ENCODE measurements at places on chromosomes 11 and 22. TPM values are rescaled to one million over a fixed set of nuclear protein-coding genes. Genes with fewer than 3 reads are reported as not detected.

DNA sequence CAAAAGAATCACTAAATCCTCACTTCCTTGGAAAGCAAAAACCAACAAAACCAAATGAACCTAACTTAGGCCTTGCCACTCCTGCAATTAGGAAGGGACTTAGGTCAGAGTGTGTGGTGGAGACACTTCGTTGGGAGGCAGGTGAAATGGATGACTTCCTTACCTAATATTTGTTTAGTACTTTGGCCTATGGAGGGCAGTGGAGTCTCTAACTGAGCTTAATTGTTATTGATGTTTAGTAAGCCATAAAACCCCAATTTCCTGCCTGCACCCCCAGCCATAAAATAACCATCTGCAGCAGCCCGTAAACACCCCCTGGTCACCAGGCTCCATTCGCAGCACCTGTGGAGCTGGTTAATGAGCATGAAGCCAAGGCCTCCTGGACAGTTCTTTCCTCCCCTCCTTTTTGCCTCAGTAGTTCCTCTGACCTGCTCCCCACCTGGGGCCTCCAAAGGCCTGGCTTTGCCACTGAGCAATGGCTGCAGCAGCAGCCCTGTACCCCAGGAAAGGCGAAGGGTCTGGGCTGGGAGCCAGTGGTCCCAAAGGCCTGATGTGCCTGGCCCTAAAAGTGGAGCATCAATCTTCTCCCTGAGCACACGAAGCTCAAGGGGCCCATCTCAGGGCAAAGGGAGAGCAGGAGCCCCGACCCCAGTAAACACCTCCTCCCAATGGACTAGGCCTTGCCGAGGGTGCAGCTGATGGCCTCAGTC is 15.6 kb upstream of the SYT13 start:
- DNase-seq = no peak

- DNase-seq = no peak
Measured at GRCh38 chr22:29702000-29702930, 17.5 kb upstream of the CABP7 start.

DNA sequence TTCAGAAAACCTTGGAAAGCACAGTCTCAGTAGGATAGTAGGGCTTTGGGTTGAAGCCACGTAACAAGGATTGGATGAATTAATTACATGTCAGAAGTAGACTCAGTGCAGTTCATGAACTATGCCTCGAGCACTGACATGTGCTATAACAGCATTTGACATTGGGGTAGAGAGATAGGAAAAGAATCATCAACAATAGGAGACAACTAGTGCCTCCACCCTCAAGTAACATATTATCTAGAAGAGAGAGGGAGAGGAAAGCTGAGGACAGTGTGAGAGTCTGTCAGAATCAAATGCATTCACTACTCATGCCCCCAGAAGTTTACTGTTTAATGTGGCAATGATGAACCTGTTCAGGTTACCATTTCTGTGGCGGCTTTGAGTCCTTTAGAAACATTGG is 26.4 kb downstream of the MMP13 start:
- DNase-seq = no peak

DNA sequence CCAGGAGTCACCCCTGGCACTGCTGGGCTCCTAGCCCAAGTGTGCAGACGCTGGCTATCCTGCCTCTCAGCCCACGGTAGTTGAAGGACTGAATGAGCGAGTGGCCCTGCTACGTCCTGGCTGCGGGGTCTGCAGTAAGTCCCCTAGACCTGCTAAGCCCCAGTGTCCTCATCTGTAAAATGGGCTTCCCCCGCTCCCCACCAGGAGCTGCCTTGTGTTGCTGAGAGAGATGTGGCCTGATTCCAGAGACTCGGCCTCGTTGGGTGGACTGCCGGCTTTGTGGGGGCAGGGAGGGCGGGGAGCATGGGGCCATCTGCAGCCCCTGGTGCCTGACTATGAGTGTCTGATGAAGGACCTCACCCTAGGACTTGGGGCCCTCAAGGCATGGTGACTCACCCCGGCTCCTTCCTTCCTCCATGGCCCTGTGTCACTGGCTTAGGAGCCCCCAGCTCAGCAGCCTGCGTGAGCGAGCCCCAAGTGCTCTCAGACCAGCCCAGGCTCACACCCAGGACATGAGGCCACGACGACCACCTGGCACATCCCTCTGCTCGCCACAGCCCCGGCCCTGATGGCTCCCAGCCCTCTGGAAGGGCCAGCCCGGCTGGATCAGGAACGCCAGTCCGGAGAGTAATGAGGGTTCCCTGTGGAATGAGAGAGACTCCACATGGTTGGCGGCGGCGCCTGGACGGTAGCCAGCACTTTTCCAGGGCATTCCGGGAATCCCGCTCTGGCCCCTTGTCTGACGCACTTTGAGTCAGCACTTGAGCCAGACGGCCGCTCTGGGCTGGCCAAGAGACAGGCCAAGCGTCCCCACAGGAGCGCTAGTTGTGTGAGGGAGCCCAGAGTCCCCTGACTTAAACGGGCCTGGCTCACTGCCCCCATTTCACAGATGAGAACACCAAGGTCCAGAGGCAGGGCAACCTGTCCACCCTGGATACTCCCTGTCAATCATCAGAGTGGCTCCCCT is 50.5 kb upstream of the SHISAL1 start:
- DNase-seq = peak; percentile 99

DNA sequence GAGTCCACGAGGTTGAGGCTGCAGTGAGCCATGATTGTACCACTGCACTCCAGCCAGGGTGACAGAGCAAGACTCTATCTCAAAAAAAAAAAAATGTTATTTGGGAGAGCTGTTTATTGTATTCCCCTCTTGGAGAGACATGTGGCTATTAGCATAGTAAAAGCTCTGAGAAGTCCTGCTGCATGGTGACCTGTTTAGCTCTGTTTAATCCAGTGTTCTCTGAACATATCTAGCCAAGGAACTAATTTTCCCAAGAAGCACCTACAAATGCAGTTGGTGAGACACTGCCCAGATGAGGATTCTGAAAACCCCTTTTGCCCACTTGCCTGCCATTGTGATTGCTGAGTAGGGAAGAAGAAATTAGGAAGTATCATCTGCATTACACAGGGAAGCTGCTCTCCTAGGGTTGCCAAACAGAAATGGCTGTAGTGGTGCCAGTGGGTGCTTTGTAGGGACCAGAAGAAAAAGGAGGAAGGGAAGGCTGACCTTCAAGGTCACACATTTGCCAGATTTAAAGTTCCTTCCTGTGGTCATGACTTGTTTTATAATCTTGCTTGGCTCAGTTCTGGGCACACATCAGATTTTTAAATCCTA is 15.7 kb downstream of the TIMP3 start:
- DNase-seq = no peak

GRCh38 chr22:36823186-36823839 is 6.5 kb upstream of the PVALB start:
- DNase-seq = no peak

- no peak for DNase-seq
Measured at GRCh38 chr11:364991-365725, 4.1 kb upstream of the B4GALNT4 start.

DNA sequence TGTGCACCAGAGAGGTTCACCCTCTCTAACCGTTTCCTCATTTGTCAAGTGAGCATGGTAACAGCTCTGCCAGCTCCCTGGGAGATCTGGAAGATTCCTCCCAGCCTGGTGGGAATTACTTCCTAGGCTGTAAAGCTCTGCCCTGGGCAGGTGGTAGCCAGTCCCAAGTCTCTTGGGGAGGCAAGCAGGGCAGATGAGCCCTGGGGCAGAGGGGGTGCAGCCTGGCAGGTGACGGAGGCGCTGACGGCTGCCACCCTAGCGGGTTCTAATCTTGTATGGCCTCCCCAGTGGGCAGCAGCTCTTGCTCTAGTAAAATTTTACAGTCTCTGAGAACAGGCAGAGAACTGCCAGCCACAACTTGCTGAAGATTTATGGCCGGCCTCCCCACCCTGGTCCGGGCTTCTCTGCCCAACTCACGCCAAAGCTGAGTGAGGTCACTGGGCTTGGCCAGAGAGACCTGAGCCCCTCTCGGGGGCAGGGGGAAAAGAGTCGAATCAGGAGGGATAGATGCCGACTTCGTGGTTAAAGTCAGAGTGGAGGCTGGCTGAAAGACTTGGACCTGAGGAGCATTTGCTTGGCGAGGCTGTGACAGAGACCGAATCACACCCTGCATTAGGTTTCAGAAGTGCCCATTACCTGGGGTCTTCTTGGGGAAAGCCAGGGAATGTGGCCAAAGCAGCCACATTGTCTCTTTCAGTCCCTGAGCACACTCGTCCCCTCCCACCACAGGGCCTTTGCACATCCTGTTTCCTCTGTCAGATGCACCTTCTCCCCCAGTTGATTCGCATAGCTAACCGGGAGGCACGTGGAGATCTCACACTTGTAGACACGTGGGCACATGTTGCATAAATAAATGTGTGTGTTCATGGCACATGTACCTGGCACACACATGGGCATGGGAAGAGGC is 188.2 kb downstream of the MN1 start:
- no peak for DNase-seq

GRCh38 chr11:107564877-107565218 is 687 bp downstream of the ALKBH8 start:
- no peak for DNase-seq

- DNase-seq = no peak
Measured at GRCh38 chr11:11845071-11845470, 3.3 kb downstream of the USP47 start.

The TEX54 gene
- not detected for total RNA-seq

The ACRV1 gene
- not detected for total RNA-seq

The SESN3 gene
- total RNA-seq = 0.66 TPM

All from SJSA1 (cell line).